ENCODE measurements at places on chromosomes 11 and 22.
A peak's percentile ranks its signal among the peaks of the same experiment; 100 is the strongest.

GRCh38 chr11:116730601-116731000 is 42.2 kb downstream of the BUD13 start:
- no peak for DNase-seq

GRCh38 chr22:26461188-26461810 is 22.3 kb downstream of the HPS4 start:
- peak; percentile 65 for DNase-seq

DNA sequence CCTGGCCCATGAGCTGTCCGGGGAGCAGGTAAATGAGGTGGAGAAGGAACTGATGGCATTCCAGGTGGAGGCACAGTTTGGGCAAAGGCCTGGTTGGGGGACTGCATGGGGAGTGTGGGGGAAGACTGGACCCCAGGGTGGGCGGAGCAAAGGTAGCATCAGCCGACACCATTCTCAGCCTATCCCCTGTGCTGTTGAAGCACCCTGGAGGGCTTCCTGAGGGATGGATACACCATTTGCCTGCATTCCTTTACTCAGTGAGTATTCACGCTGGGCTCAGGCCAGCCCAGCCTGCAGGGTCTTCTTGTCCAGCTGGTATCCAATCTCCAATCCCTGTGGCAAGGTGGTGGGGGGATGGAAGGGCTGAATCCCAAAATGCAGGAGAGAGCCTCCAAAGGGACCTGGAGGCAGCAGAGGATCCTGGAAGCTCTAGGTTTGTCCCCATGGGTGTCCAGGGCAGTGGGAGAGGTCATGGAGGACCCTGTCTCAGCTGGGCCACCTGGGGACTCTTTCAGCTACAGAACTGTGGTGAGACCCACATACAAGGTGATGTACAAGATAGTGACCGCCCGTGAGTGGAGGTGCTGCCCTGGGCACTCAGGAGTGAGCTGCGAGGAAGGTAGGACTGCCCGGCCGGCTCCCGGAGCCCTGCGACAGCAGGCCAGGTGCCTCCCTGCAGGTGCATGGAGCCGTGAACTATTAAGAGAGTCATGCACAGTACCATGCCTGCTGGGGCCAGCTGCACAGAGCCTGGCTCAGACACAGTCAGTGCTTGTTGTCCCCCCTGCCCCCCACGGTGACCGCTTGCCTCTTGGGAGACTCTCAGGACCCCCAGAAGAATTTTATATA is 9.5 kb downstream of the EMID1 start:
- DNase-seq = no peak

- peak; percentile 24 for DNase-seq
Observed at GRCh38 chr22:42229455-42230149, 40.9 kb downstream of the TCF20 start.

DNA sequence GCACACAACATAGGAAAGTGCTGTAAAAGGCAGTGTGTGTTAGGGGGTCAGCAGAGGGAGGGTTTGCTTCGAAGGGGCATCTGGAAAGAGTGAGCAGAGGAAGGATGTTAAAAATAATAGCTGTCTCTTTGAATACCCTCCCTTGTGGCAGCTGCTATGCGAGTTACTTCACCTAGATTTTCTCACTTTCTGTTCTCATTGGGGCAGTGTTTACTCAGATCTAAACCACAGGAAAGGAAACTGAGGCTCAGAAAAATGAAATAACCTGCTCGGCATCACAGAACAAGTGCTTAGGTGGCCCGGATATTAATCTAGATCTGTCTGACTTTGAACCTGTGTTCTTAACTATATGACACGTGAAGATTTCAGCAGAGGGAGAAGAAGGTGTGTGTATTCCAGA is 125.3 kb downstream of the C11orf91 start:
- DNase-seq = no peak

DNA sequence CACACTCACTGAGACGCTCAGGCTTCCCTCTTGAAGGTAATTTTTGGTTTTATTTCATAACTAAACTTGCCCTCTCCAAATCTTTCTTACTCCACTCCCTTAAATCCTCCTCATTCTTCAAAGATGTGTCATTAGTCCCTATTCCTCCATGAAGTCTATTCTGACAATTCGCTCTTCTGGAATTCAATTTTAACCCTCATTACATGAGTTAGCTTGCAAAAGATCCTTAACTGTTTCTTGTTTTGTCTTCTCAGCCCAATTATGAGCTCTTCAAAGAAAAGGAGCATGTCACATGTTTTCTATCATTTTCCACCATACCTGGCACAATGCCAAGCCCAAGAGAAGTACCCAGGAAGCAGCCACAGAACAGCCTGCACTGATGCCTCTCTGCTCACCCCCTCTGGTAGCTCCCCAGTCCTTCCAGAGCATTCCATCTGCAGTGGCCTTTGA is 13.0 kb downstream of the GALNT18 start:
- DNase-seq = peak; percentile 57

DNA sequence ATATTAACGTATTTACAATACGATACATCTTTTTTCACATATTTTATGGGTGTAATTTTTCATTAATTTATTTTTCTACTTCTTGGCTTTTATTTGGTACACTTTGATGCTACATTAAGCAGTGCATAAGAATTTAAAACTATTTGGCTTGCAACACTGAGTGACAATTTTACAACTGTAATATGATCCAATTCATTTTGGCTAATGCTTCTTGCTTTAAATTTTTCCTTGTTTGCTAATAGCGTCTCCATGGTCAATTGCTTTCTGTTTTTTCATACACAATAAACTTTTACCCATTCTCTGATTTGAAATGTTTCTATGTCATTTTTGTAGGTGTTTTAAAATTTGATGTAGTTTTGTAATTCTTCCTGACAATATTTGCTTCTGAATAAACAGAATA is 773.2 kb downstream of the FAM181B start:
- no peak for DNase-seq

DNA sequence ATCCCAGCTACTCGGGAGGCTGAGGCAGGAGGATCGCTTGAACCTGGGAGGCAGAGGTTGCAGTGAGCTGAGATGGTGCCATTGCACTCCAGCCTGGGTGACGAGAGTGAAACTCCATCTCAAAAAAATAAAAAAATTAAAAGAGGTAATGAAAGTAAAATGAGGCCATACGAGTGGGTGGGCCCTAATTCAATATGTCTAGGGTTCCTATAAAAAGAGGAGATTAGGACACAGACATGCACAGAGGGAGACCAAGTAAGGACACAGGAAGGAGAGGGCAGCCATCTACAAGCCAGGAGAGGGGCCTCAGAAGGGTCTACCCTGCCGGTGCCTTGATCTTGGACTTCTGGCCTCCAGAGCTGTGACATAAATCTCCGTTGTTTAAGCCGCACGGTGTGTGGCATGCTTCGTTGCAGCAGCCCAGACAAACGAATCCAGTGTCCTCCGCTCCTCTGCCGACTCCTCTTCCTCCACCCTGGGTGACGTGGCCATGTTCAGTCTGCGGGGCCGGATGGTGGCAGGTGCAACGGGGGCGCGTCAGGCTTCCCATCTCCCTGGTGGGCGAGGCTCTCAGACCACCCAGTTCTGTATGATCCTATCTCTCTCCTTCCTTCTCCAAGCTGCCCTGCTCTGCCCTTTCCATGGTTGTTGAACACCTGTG is 51.6 kb upstream of the PARVG start:
- DNase-seq = no peak

DNA sequence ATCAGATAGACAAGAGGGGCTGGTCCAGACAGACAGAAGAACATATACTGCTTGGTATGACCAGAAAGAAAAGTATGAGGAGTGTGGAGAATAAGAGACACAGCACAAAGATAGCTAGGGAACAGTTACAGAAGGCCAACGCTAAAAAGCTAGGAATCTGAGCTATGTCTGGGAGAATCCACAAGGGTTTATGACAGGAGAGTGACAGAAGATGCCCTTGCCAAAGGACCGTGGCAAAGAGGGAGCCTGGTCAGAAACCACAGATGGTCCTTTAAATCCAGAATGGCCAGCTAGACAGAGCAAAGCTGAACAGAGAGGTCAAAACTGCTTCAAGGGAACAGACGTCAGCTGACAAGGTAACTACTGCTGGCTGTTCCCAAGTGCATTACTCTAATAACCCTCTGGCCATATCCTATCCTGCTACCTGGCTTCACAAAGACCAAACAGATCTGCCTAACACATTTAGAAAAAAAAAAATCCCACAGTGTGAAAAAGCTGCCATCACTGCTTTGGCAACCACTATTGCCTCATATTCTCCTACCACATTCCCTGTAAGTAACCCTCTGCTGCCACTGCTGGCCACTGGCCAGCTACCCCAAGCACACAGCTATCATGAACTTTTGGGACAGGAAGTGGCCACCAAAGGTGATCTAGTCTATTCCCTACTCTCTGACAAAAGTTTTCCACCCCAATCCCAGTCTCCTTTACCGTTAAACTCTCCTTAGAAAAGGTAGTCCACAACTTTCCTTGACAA is 7.3 kb downstream of the SERGEF start:
- DNase-seq = peak; percentile 24

- DNase-seq = no peak
Observed at GRCh38 chr11:94795476-94796189, 27.5 kb downstream of the AMOTL1 start.

DNA sequence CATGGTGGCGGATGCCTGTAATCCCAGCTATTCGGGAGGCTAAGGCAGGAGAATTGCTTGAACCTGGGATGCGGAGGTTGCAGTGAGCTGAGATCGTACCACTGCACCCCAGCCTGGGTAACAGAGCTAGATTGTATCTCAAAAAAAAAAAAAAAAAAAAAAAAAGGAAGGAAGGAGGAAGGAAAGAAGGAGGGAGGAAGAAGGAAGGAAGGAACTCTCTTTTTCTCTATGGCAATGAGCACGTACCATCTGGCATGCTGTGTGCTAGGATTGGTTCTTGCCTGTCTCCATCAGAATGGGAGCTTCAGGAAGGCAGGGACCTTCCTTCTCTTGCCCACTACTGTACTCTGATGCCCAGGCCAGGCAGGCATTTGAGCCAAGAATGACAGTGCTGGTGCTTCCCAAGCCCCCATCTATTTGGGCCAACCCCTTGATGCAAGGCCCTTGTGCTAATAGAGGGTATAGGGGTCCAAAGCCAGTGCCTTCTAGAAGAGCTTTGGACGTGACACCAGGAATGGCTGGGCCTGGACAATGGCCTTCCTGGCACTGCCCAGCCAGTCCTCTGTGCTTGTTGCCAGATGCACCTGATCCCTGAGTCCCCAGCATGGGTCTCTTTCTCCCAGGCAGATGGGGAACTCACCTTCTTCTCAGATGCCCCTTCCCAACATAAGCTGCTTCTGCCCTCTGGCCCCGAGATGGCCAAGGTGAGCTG is 10.6 kb upstream of the DGCR8 start:
- no peak for DNase-seq

Measured in EH (cell line).